ENCODE measurements at places on chromosomes 2 and 18.

DNA sequence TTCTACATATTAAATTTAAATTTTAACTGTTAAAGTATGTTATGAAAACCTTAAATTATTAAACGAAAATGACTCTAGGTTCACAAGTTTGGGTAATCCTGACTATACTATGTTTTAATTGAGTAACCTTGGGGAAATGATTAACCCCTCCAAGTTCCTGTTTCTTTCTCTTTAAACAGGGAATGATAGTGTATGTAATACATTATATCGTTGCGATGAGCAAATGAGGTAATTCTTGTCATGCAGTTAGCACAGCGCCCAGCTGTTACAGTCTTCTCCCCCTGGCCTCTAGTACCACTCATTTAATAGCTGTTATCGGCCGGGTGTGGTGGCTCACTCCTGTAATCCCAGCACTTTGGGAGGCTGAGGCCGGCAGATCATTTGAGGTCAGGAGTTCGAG is 80.4 kb downstream of the MTA3 start:
- no peak for DNase-seq

GRCh38 chr2:145070703-145071102 is 550.8 kb upstream of the ZEB2 start:
- no peak for DNase-seq

DNA sequence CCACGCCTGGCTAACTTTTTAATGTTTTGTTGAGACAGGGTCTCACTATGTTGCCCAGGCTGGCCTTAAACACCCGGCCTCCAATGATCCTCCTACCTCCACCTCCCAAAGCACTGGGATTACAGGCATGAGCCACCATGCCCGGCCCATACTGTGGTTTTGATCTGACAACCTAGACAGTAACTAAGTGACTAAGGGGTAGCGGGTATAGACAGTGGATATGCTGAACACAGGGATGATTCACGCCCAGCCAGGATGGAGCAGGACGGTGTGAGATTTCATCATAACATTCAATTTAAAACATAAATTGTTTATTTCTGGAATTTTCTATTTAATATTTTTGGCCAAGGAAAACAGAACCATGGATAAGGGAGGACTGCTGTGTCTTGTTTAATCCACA is 36.0 kb upstream of the YPEL5 start:
- DNase-seq = no peak

GRCh38 chr2:139684286-139684860 is 904.2 kb upstream of the NXPH2 start:
- DNase-seq = no peak

GRCh38 chr2:195613922-195614321 is 43.1 kb upstream of the SLC39A10 start:
- DNase-seq = no peak

GRCh38 chr2:71667256-71668182 is 214.2 kb downstream of the DYSF start:
- DNase-seq = no peak

GRCh38 chr2:38600242-38600891 is 2.4 kb downstream of the HNRNPLL start:
- DNase-seq = no peak

DNA sequence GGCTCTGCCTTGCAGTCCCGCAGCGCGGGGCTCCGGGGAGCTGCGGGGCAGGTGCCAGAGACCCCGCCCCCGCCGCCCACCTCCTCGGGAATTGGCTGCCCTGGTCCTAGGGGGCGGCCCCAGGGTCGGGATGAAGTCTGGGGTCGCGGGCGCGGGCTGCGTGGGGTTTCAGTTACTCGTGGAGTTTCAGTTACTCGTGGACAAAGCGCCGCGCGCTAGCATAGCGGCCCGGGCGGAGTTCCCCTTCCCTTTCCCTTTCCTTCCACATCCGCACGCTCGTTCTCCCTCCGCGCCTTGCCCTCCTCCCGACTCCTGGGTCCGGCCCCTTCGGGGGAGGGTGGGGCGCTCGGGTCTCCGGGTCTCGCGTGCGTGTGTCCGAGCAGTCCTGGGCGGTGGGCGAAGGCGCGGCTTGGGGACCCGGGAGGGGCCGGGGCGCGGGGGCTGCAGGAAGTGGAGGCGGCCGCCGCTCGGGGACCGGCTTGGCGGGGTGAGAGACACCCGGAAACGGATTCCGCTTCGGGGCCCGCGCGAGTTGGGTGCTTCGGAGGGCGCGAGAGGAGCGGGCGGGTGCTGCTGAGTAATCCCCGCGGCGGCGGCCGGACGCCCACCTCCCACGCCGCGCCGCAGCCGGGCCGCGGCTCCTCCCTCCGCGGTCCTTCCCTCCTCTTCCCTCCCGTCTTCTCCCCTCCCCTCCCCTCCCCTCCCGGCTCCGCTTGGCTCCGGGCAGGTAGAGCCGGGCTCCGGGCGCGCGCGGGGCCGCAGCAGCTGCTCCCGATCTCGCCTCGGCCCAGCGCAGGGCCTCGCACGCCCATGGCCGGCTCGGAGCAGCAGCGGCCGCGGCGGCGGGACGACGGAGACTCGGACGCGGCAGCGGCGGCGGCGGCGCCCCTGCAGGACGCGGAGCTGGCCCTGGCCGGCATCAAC is at the start of gene TTC39C:
Gene TTC39C, plus strand, starts transcription at position 693 of the 924 bp plus-strand sequence. Its CDS starts 118 bp downstream, at position 811.
- no peak for DNase-seq

DNA sequence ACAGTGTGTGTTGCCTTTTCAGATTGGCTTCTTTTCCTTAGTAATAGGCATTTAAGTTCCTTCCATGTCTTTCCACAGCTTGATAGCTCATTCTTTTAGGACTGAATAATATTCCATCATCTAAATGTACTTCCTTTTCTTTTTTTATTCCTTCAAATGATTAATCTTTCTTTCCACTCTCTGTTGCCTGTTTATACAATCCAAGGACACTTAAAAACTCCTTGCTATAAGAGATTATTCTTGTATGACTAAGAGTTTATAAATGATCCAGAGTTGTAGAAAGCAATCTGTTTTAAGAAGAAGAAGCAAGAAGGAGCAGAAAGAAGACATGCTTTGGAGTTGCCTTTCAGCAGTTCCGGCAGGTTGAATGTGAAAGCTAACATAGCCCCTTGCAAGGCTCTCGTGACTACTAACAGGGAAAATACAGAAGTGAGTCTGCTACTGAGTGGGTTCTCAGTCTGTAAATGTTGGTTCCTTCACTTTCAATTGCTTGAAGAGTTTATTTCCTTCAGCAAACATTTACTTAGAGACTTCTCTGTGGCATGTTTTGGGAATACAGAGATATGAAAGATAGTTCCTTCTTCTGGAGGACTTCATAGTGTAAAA is 123.0 kb downstream of the PMAIP1 start:
- no peak for DNase-seq

GRCh38 chr2:70314640-70315039 is 12.8 kb upstream of the FAM136A start:
- no peak for DNase-seq

DNA sequence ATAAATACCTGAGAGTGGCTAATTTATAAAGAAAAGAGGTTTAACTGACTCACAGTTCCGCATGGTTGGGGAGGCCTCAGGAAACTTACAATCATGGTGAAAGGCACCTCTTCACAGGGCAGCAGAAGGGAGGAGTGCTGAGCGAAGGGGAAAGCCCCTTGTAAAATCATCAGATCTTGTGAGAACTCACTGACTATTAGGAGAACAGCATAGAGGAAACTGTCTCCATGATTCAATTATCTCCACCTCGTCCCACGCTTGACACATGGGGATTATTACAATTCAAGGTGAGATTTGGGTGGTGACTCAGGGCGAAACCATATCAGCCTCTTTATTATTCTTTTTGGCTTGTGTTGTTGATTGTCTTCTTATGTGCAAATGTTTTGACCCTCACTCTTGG is 76.2 kb downstream of the WDR7 start:
- no peak for DNase-seq

GRCh38 chr2:107785756-107786155 is 40.9 kb upstream of the RGPD4 start:
- no peak for DNase-seq

DNA sequence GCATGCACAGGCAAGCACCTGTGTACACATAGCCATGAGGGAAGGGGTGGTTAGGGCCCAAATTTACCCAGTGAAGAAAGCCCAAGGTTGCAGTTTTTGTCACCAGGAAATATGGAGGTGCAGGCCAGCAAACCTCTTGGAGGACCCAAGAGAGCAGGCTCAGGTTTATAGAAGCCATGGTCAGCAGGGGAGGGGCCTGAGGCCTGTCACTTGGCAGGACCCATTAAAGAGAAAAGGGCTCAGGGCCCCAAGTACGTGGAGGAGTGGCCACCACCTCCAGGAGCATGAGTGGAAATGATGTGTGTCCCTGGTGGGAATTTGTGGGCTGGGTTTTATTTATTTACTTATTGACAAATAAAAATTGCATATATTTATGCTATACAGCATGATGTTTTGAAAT is 192.9 kb downstream of the HAUS1 start:
- no peak for DNase-seq

GRCh38 chr2:196176142-196176738 is 4.9 kb upstream of the STK17B start:
- DNase-seq = no peak

DNA sequence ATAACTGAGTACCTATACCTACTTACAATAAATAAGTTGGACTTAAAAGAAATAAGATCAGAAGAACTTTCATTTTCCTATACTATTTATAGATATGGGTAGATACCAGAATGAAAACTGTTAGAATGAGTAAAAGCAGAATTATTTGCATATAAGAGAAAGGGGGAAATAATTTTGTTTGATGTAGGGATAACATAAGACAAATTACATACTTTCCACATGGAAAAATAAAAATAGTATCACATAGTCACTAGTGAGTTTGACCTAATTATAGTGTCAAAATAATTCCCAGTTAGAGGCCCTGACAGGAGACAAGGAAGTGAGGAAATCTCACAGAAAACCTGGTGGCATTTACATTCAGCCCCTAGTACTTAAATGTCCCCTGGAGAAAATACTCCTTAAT is 28.6 kb downstream of the KCMF1 start:
- no peak for DNase-seq

- DNase-seq = no peak
Observed at GRCh38 chr18:274313-274712, 6.5 kb upstream of the THOC1 start.

GRCh38 chr2:158577141-158577540 is 120.4 kb downstream of the PKP4 start:
- no peak for DNase-seq

DNA sequence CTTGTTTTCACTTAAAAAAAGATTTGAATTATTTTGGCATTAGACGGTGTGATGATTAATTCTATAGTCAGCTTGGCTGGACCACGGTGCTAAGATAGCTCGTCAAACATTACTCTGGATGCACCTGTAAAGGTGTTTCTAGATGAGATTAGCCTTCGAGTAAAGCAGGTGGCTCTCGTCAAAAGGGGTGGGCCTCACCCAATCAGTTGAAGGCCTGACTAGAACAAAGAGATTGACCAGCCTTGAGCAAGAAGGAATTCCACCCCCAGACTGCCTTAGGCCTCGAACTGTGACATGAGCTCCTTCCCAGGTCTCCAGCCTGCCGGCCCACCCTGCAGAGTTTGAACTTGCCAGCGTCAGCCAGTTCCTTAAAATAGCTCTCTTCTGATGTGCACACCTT is 73.4 kb downstream of the TWIST2 start:
- no peak for DNase-seq

- DNase-seq = no peak
Observed at GRCh38 chr2:179302764-179303571, 38.3 kb upstream of the SESTD1 start.

- no peak for DNase-seq
Observed at GRCh38 chr2:26401739-26402541, at the start of gene DRC1. Gene DRC1, plus strand, starts transcription at chr2:26401920. Its CDS starts 70 bp downstream, at chr2:26401990.

DNA sequence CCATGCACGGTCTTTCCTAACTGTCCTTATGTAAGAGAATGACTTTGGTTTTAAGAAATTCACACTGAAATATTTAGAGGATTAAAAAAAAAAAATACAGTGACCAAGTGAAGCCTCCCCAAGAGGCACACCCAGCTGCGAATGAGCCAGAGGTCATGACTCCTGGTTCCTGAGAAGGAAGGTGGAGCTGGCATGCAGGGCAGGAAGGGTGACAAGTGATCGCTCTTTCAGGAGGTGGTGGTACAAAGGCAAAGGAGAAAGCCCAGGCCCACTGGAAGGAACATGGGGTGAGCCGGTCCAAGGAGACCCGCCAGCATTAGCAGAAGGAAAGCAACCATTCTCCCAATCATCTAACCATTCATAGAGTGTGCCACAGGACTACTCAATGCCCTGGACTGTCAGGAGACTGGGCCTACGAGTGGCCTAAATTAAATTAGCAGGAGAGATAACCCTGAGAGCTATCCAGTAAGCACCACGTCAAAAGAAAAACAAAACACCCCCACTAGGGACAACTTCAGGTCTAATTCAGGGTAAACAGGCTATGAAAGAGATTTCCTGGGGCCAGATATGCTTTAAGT is 7.8 kb downstream of the INO80C start:
- DNase-seq = no peak

- peak; percentile 45 for DNase-seq
Observed at GRCh38 chr18:657311-658000, at the start of gene TYMS. Gene TYMS, plus strand, starts transcription at chr18:657653. Its CDS starts 90 bp downstream, at chr18:657743.

DNA sequence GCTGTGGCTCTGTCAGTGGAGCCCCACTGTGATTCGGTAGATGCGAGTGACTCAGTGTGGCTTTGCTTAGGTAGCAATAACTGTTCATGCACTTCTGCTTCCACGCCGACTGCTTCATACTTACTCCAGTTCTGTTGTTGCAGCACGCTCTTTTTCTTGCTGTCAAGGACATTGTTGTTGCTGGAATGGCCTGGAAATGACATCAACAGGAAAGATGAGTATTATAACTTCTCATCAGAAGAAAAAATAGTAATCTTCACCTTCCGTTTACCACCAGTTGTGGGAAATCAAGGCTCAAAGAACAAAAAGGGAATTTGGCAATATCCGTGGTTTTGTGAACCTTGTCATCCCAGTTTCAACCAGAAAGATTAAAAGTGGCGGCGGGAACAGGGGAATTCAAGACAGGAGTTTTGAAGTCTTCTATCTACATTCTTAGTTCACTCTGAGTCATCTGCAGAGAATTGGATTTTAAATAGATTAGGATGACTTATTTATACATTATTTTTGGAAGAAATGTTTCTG is 8.3 kb downstream of the TM4SF20 start:
- DNase-seq = no peak

- no peak for DNase-seq
Observed at GRCh38 chr2:187549951-187550555, 4.2 kb downstream of the TFPI start.

DNA sequence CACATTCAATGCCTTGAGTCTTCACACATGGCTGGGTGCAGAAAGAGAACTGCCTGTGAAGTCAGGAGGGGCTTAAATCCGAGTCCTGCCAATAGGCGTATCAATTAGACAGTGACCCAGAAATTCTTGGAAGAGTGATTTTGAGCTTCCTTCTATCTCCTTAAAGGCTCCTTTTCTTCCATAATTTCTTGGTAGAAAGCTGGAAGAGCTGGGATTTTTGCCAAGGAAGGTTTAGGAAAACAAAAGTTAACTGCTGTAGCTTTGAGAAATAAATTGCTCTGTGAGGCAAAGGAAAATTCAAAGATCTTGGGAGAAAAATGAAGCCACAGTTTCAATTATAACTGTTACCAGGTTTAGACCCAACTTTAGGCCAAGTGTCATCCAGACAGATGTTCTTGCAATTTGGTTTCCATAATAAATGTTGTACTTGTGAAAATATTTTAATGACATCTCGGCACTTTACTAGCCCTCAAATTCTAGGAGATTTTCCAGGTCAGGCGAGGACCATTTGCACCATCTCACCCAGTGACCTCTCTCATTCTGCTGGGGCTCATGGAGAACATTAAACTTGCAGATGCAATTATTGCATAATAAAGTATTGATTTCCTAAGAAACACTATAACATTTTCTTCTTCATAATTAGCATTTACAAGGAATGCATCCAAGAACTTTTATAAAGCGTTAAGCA is 329.7 kb upstream of the MEIS1 start:
- no peak for DNase-seq
